Stimulated activated CD4-positive, alpha-beta T cell treated with anti-CD3 and anti-CD28 coated beads, Interleukin-12 subunit alpha, Interleukin-12 subunit beta, amount 100 ng/mL, for 4 hours (primary cell): ENCODE measurements at places on chromosomes 6 and 20.

- DNase-seq: no peak
These were observed 14.1 kb upstream of the THBD start for GRCh38 chr20:23063581-23063980.

- DNase-seq: no peak
These were observed 74.0 kb downstream of the SRC start for GRCh38 chr20:37419774-37420542.

DNA sequence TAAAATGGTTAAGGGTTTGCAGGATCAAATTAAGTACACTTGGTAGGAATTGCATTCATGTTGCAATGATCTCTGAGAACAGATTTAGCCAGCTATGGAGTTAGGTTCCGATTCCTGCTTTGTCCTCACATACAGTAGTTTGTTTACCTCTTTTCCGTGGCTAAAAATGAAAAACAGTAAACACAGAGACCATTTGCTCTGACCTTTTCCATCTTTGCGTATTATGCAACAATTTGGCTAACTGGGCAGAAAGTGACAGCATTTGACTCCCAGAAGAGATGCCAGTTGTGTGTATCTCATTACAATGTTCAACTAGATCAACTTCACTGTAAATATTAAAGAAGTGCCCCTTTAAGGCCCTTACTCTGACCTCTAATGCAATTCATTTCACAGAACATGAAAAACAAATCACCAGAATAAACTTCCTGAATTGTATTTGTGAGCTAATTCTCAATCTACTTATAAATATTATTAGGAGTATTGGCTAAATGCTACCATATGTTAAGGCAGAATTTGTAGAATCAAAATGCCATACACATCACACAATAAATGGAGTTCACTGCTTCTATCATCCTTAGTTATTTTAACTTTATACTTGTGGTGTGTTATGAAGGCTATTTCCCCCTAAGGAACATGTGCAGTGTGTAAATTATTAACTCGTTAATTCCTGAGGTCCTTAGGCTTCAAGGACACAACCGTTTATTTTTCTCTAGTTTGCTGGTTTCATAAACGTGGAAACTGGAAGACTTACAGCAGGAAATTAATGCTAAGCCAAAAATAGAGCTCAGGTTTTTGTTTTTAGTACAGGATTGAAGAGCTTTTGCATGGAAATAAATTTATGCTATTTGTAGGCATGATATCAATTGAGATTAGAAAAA, 380.7 kb upstream of the CITED2 start:
- DNase-seq: no peak

- DNase-seq: no peak
These were observed 3.0 kb downstream of the CDH4 start for GRCh38 chr20:61254881-61255626.

- no peak for DNase-seq
These were observed 122.8 kb upstream of the COL21A1 start for GRCh38 chr6:56370127-56370540.

GRCh38 chr20:53763707-53764414, 170.2 kb upstream of the ZNF217 start:
- no peak for DNase-seq
